ENCODE measurements at places on chromosomes 4 and X.

DNA sequence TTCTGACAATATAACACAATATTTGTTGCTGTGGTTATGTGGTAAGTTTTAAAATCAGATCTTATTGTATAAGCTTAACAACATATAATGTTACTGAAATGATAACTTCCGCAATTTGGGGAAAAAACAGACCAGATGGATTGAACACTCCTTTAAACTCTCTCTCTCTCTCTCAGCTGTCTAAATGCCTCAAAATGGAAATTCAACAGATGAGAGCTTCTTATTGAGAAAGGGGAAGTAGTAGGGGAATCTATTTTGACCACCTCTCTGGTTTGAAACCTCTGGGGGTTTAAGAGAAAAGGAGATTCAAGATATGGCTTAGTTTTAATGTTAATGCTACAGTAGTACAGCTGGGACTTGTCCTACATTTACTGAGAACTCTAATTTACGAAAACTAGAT is 40.3 kb downstream of the DMD start:
- no peak for DNase-seq

DNA sequence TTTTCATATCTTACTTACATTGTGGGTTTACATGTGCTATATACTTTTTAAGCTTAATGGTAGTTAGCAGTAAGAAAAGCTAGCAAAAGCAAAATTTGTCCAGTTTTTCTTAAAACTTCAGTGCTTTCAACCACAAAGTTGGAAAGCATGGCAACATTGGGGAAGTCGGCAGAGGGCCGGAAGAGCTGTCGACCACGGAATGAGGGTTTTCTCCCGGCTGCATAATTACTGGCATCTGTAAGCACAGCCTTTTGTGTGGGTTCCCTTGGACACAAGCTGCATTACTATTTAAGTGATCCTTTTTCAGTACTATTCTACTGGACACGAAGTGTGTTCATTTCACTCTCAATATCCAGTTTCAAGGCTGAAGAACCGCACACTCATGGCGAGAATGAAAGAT is 560.4 kb downstream of the ANKRD50 start:
- peak; percentile 7 for DNase-seq

DNA sequence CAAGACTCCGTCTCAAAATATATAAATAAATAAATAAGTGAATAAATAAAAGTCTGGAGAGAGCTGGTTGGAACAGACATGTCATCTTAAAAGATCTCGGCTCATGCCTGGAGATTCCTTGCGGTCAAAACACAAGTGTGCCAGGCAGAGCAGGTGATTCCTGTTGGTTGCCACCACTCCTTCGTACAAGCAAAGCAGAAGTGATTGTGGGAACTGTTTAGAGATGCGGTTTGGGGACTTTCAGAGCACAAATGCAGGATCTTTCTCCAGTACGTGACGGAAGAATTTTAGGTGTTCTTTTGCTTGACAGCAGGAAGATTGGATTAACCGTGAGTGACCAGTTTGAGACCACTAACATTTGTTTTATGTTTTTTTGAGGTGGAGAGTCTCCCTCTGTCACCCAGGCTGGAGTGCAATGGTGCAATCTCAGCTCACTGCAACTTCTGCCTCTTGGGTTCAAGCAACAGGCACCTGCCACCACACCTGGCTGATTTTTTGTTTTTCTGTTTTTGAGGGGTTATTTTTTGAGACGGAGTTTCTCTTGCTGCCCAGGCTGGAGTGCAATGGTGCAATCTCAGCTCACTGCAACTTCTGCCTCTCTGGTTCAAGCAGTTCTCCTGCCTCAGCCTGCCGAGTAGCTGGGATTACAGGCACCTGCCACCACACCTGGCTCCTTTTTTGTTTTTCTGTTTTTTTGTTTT is 2.8 kb upstream of the CRLF2 start:
- DNase-seq: no peak

- no peak for DNase-seq
These were observed 186.9 kb downstream of the LRBA start for GRCh38 chr4:150828159-150828558.

- DNase-seq: no peak
These were observed 37.7 kb upstream of the FGF2 start for GRCh38 chr4:122788935-122789334.

DNA sequence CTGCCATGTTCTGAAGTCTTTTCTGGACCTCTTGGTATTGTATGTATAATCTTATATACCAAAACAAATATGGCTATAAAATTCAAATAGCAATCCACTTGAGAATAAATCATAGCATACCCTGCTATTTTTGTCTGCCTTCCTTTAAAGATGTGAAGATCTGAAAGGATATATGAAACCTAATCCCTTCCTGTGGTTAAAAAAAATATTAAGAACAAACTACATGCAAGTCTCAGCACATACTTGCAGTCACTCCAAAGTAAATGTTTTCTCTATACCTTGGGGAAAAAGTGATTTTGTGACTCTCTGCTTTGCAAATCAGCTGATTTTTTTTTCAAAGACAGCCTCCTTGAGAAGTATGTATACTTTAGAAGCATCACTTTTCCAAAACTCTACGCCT is 322.9 kb downstream of the ANKRD50 start:
- DNase-seq: no peak

DNA sequence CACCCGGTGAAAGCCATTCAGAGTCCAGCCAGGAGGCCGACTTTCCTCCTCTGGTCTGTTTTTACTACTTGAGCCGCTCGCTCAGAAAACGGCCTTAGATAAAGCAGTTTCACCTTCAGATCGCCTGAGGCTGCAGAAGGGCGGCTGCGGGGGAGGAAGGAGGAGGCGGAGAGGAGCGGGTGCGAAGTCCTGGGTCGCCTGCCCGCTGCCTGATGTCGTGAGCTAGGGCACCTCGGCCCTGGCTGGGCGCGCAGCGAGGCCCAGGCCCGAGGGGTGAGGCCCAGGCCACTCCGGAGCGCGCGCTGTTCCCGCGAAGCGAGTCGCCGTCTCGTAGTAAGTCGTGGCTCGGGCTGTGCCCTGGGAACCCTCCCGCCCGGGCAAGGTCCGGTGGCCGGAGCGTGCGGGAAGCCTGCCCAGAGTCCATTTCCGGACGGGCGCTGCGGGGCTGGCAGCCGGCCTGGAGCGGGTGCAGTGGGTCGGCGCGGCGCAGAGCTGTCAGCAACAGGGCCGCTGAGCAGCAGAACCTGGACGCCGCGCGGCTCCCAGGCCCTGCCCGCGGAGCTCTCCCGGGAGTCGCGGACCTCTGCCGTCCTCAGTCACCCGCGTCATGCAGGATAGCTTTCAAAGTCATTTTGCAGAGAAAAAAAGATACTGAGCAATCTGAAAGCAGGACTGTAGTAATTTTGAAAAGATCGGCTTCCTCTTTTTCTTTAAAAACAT is 18.6 kb downstream of the TRIM2 start:
- no peak for DNase-seq

DNA sequence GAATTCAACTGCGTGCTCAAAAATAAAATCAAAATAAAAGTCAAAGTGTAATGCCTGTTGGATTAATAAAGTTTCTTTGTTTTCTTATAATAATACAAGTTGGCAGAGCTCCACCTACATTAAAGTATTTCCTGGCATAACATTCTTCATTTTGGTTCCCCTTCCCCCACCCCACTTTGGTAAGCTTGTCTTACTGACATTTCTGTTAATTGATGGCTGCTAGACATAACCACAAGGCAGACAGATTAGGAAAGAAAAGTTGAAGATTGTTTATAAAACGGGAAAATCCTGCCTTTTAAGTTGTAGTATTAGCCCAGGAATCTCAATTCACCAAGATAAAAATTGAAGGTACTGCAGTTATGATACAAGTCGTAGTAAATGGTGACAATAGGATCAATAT is 246.5 kb upstream of the RPS6KA3 start:
- no peak for DNase-seq
